ENCODE measurements at places on chromosomes 7 and 10.

GRCh38 chr7:126727930-126728391 is 524.8 kb downstream of the GRM8 start:
- no peak for DNase-seq

DNA sequence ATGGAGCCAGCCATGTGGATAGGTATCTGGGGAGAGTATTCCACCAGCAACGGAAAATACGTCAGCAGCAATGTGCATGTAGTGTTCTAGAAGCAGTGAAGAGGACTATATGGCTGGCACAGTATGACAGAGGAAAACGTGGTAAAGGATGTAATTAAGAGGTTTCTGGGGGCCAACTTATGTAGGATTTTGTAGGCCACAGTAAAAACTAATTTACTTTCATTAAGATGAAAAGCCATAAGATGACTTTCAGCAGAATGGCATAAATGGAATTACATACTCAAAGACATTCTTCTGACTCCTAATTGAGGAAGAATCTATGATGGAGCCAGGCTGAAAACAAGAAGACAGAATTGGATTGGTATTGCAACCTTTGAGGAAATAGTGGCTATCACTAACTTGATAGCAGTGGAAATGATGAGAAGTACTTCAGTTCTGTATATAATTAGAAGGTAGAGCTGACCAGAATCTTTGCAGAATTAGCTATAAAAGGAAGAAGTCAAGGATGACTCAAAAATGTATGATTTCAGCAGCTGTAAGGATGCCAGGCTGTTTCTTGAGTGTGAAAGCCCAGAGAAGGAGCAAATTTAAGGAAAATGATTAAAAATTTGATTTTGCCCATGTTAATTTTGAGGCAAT is 156.7 kb downstream of the MBL2 start:
- no peak for DNase-seq

DNA sequence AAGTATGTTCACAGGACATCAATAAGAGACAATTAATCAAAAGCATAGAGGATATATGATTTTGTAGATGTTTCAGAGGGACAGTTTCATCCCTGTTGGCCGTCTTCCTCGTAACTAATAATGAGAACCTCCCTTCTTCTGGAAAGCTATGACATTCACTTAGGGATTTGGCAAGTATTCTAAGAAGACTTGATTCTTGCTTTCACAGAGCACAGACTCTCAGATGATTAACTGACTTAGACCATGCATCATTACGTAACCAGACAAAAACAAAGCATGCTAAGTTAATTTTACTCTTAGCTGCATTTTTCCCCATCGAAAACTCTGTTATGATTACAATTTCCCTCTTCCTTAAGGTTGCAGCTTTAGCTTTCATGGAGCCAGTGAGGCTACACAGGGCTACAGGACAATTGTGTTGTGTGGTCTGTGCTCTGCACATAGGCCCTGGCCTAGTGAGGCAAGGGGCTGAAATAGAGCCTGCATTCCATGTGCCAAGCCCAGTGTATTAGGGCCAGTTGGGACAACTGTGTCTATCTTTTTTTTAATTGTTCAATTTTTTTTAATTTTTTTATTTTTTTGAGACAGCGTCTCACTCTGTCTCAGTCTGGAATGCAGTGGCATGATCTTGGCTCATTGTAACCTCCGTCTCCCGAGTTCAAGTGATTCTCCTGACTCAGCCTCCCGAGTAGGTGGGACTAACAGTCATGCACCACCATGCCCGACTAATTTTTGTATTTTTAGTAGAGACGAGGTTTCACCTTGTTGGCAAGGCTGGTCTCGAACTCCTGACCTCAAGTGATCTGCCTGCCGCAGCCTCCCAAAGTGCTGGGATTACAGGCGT is 105.3 kb downstream of the PLXDC2 start:
- DNase-seq = no peak

DNA sequence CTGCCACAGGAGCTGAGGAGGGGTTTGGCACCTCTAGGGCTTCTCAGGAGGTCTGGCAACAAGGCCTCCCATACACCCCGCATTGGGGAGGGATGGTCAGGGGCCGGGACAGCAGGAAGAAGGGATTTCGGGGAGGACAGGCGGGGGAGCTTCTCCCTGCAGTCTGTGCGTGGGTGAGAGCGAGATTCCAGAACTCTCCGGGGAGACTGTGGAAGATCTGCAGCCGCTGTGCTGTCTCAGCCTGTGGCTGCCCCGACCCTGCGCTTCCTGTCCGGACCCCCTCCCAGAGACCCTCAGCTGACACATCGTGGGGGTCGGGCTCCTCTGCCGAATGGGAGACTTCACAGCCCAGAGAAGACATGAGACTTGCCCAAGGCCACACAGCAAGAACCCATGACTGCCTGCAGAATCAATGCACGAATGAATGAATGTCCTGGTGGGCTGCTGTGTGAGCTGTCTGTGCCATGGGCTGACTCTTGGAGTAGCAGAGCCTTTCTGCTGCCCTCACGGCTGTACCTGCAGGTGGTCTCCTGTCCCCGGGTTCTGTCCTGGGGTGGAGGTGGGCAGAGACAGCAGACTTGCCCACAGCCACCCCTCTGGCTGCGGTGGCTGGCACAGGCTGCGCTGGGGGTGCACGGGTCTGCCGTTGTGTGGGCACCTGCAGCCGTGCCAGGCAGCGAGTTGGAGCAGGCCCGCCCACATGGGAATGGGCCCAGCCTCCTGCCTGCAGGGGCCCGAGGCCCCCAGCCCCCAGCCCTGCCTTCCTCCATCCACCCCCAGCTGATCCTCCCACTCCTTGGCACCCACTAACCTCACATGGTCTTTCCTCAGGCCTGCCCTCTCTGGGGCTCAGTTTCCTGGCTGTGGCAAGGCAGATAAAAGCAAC is 16.3 kb upstream of the LFNG start:
- DNase-seq = no peak

GRCh38 chr7:29511337-29511736 is 52.3 kb upstream of the PRR15 start:
- DNase-seq = no peak

- DNase-seq = no peak
Observed at GRCh38 chr10:52258799-52259425, 55.2 kb upstream of the DKK1 start.

DNA sequence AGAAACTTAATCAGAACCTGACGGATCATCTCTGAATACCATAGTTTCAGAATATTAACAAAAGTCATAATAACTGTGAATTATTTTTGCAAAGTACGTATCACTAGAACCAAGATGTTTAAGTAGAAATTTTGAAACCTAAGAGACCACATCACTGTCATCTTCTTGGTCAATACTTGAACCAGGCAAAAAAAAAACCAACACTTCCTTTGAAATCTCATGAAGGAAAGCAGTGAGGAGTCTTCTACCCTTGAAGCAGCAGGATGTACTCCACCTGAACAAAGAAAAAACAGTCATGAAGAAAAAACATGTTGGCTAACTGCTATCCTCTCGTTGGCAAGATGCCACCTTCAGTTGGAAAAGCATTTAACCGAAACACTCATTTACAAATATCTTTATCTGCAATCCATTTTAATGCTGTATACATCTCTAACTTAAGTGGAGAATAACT is 82.4 kb downstream of the SRPK2 start:
- DNase-seq = no peak

DNA sequence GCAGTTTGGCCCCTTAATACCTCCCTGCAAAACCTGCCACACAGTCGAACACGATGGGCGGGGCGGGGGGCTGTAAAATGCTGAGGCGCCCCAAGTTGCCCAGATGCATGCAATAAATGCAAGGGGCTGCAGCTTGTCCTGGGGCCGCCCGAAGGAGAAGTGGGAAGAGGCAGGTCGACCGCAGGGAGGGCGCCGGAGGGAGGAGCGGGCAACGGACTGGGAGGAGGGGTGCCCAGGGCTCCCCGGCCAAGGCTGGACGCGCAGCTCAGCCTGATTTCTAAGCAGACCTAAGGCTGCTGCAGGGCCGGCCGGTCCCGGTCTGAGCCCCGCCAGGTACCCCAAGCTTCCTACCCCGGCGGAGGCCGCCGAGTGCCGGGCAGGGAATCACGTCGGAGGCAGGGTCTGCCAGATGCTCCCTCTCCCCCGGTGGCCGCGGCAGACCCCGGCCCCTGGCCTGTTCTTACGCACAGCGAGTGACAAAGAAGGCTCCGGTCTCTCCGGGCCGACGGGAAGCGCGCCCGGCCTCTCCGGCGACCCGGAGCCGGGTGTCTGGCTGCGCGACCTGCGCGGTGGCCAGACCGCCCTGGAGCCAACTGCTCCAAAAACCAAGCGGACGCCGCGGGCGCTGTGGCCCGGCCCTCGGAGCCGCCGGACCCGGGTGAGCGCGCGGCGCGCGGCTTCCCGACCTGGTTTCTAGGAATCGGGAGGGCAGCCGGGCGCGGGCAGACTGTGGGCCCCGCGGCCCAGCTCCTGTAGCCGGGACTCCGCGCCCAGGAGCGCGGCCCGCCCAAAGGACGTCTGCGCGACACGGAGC is 744 bp upstream of the EBF3 start:
- peak; percentile 68 for DNase-seq

DNA sequence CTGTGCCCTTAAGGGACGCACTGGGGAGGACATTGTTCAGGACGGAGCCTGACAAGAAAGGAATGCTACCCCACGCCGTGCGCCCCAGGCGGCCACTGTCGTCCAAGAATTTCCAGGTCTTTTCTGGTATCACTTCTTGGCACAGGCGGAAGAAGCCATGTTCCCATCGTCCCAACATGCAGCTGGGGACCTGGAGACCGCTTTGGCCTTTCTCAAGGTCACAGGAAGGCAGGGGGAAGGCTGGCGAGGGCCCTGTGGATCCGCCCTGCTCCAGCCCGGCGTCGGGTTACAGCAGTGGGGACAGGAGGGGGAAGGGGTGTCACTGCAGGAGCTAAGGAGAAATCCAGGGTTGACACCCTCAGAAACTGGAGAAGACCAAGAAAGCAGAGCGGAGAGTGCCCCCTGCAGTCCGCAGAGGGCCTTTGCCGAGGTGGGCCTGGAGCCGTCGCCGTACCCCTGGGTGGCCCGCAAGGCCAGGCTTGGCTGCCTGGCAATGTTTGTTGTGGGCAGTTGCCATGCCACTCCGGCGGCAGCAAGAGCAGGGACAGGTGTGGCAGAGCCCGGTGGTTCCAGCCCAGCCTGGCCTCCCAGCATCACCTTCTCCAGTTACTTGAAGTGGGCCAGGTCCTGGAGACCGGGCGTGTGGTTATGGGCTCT is 104.1 kb downstream of the LHPP start:
- no peak for DNase-seq

DNA sequence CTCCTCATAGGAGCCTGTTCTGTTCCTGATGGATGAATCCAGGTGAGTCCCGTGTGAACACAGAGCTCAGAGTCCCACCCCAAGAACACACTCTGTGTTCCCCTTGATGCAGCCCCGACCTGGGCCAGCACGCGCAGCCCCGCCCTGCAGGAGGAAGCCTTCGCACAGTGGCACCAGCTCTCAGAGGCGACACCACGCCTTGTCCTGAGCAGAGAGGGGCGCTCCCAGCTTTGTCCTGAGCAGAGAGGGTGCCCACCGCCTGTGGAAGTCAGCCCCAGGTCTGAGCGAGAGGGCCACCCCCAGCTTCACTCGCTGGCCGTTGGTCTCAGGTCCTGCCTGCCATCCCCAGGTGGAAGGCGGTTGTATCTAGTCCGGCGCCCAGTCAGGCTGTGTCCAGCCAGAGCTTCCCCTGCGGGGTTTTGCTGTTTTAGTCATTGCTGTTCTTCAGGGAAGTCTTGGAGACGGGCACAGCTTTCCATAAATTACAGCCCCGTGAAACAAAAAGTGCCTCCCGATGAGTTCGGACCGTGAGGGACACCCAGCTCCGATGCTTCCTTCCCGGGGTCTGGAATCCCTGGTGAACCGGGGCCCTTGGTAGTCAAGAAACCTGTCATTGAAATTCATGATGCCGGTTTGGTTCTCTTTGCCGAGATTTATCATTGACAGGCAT is 43.6 kb downstream of the NKX6-2 start:
- DNase-seq = no peak

- DNase-seq = no peak
Observed at GRCh38 chr7:2791390-2791789, 52.7 kb downstream of the GNA12 start.

DNA sequence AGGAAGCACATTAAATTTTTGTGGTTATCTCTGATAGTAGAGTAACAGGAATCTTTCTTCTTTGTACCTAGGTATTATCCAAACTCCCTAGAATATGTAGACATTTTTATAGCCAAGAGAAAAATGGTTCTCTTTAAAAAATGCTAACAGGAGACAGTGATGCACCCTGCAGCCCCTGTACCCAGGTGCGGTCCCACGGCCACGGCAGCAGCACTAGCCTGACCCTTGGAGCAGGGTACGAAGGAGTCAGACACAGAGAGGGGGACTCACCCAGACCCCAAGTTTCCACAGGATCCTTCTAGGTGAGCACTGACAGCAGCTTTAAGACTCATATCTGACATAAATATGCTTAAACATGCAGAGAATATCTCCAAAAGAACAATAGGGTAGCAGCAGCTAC is 60.4 kb downstream of the NUDCD3 start:
- no peak for DNase-seq
